ENCODE measurements at places on chromosomes 3 and 15.

- no peak for DNase-seq
Observed at GRCh38 chr3:177307391-177307790, 110.1 kb upstream of the TBL1XR1 start.

- no peak for DNase-seq
Observed at GRCh38 chr15:70414626-70415025, 316.9 kb upstream of the TLE3 start.

DNA sequence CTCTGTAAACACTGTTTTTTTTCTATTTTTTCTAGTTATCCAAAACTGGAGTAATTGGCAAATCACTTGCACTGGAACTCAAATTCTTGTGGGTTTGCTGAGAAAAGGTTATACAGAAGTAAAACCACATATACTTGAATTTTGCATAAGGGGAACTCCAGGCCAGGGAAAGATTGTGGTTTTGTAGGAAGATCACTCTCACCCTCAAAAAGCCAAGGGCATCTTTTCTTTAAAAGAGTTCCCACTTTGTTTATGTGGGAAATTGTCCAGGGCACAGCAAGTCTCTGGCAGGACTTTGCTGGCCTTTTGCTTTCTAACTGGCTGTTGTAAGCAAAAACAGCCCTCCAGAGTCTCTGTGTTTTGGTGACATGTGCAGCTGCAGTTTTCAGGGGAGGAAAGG is 340.3 kb upstream of the RBMS3 start:
- peak; percentile 82 for DNase-seq

DNA sequence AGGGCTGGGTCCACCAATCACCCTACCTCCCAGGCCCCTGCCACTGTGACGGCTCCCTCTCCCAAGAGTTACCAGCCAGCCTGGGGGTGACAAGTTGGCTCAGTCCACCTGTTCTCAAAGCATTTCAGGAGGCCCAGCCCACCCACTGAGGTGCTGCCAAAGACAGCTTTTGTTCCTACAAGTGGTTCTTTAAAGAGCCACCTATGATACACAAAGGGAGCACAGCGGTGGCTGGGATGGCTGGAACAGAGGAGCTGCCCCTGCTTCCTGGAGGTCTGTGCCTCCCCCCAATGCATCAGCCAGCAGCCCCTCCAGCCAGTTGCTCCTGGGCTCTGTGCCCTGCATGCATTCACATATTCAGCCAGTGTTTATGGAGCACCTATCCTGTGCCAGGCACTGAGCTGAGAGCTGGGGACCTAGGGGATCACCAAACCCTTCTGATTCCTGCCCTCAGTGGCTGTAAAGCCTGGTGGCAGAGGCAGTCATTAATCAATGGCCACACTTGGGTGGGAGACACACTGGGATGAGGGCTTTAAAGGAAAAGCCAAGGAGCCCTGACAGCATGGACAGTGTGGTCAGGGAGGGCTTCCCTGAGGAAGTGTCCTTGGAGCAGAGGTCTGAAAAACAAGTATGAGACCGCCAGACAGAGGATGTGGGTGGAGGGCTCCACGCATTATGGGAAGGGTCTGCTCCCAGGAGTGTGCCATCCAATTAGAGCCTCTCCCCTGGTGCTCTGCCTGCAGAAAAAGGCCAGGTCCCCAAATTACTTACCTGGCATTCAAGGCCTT is 107.1 kb upstream of the LINGO1 start:
- no peak for DNase-seq

- DNase-seq = no peak
Observed at GRCh38 chr15:71080166-71080565, 35.1 kb upstream of the THSD4 start.
